Glomerular endothelial cell (primary cell): ENCODE measurements at places on chromosomes 5 and 9. TPM values are rescaled to one million over a fixed set of nuclear protein-coding genes. Genes with fewer than 3 reads are reported as not detected.

PLAC8L1 gene
- total RNA-seq, result not detected in 2 replicates

GFI1B gene
- total RNA-seq, result not detected in 2 replicates

GRCh38 chr9:80320916-80321315 is 749.2 kb downstream of the TLE4 start:
- no peak for DNase-seq

CDH9 gene
- not detected in 2 replicates for total RNA-seq
